ENCODE measurements at places on chromosomes 3 and 15. TPM values are rescaled to one million over a fixed set of nuclear protein-coding genes. Genes with fewer than 3 reads are reported as not detected.

Gene PLSCR4
- total RNA-seq = 27.9 TPM

Gene FAM107A
- total RNA-seq = 12.2 TPM

Gene SAMD7
- total RNA-seq = not detected

Gene GNAT1
- total RNA-seq = not detected

Gene LAMB2
- total RNA-seq = 186 TPM

Gene PTPN23
- 14.3 TPM for total RNA-seq

Gene TOPBP1
- total RNA-seq = 25.3 TPM

Gene GOLGA8N
- total RNA-seq = 1.6 TPM

Gene EXD1
- not detected for total RNA-seq

Gene CHRNA5
- 9.4 TPM for total RNA-seq

Gene RBSN
- 20.1 TPM for total RNA-seq

Gene SNTN
- not detected for total RNA-seq

Gene TRIM71
- total RNA-seq = not detected

Gene ZBED2
- total RNA-seq = not detected

Gene ISLR2
- total RNA-seq = not detected

Gene ASB14
- not detected for total RNA-seq

Gene SPTBN5
- total RNA-seq = 7.0 TPM

Gene C3orf80
- not detected for total RNA-seq

Gene ISLR
- total RNA-seq = 0.30 TPM

Gene ZCWPW2
- 0.32 TPM for total RNA-seq

Gene CCR8
- total RNA-seq = not detected

Gene PLSCR5
- not detected for total RNA-seq

Gene OR5K2
- total RNA-seq = not detected

Gene PLCB2
- 7.8 TPM for total RNA-seq

Gene ABI3BP
- total RNA-seq = 54.3 TPM

Gene CCDC39
- total RNA-seq = not detected

Gene GPR160
- 1.2 TPM for total RNA-seq

Gene TMEM266
- under 0.01 TPM for total RNA-seq

Gene TP63
- total RNA-seq = not detected

Gene ZBTB47
- 13.6 TPM for total RNA-seq

Gene THRB
- not detected for total RNA-seq

Gene DHX30
- total RNA-seq = 73.4 TPM

Gene CRELD1
- 27.6 TPM for total RNA-seq

Gene LRRN1
- total RNA-seq = not detected

Gene CYP19A1
- not detected for total RNA-seq

Gene HTR3E
- total RNA-seq = not detected

Gene COL6A5
- not detected for total RNA-seq

Gene NR1I2
- 0.15 TPM for total RNA-seq

Gene GOLGA6L7
- total RNA-seq = not detected

Gene TICRR
- 2.6 TPM for total RNA-seq

Gene CCDC66
- total RNA-seq = 18.4 TPM

Gene IMPG2
- total RNA-seq = 0.61 TPM

Gene SNX22
- 0.76 TPM for total RNA-seq

Gene SHC4
- total RNA-seq = 0.15 TPM

Gene P2RY12
- total RNA-seq = not detected

Gene ACTC1
- total RNA-seq = not detected

Gene TGM5
- not detected for total RNA-seq

Gene SRP14
- total RNA-seq = 212 TPM

Gene SOX14
- not detected for total RNA-seq

Gene CCDC54
- not detected for total RNA-seq

Gene UROC1
- total RNA-seq = not detected

Gene PROK2
- total RNA-seq = not detected

Gene REC114
- total RNA-seq = not detected

Gene KIF15
- total RNA-seq = 15.3 TPM

Gene CADPS
- under 0.01 TPM for total RNA-seq

Gene DUOX1
- not detected for total RNA-seq

Gene ACKR4
- total RNA-seq = 0.32 TPM

Gene NOX5
- total RNA-seq = not detected

Gene ANKRD63
- not detected for total RNA-seq
